BJ (cell line): ENCODE measurements at places on chromosomes 13 and 19.

GRCh38 chr19:38727868-38728660, 16.2 kb downstream of the CAPN12 start:
- no peak for DNase-seq

- DNase-seq, result no peak
These were observed 18.1 kb downstream of the TUBGCP3 start for GRCh38 chr13:112569821-112570220.

DNA sequence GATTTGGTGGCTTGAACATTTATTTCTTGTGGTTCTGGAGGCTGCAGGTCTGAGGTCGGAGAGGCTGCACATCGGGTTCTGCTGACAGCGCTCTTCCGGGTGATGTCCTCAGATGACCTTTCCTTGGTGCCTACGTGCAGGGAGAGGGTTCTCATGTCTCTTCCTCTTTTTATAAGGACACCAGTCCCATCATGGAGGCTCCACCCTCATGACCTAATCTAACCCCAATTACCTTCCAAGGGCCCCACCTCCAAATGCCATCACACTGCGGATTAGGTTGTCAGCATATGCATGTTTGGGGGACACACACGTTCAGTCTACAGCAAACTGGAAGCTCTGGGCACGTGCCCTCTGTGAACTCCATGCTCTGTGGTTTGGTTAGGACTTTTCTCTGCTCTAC, 338.6 kb downstream of the FGF9 start:
- DNase-seq, result no peak

DNA sequence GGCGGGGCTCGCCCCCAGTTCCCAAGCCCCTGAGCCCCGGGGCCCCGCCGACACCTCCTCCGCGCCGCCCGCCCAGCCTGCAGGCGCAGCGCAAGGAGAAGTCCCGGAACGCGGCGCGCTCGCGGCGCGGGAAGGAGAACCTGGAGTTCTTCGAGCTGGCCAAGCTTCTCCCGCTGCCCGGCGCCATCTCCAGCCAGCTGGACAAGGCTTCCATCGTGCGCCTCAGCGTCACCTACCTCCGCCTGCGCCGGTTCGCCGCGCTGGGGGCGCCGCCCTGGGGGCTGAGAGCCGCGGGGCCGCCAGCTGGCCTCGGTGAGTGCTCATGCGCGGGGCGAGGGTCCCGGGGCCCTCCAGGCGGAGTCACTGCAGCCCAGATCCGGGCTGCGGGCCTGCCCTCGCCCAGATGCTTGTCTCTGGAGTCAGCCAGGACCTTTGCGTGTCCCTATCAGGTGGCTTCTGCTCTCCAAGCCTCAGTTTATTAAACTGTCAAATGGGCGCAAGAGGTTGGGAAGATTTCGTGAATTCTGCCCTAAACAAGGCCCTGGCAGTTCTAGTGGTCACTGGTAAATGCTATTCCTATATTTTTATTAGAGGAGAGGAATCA, 2.0 kb downstream of the NPAS1 start:
- DNase-seq, result no peak

- no peak for DNase-seq
These were observed 491.2 kb downstream of the COG6 start for GRCh38 chr13:40146611-40147117.

DNA sequence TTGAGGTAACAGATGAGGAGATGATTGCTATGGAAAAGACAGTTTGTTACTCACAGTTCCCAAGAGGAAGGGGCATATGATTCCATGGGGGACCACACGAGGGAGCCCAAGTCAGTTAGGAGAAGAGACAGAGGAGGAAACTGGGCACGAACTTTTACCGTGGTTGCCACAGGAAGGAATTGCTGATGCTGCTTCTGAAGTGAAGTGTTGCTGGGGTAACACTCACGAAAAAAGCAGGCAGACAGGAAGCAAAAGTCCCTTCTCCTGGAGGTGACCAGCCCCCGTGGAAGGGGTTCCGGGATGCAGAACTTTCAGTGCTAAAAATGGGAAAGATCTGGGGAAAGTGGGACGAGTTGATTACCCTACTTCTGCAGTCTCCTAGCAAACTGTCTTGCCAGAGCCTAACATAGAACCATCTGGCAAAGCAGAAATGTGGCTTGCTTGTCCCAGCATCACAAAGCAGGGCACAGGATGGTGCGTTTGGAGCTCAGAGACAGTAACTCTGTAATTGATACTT, 35.4 kb upstream of the MAP3K10 start:
- DNase-seq, result no peak

DNA sequence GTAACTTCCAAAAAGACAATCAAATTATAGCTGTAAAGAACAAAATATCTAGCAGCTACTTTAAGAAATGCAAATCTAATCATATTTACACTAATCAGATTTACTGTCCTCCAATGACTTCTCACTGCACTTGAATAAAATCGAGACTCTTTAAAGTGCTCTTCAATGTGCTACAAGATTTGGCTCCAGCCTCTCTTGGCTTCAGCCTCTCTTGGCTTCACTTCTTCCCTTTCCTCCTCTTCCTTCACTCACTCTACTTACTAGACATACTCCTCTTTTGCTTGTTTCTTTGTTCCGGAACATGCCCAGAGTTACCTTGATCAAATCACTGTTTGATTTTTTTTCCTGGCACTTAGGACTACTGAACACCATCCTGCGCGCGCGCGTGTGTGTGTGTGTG, 495.4 kb downstream of the LMO7 start:
- DNase-seq, result no peak

DNA sequence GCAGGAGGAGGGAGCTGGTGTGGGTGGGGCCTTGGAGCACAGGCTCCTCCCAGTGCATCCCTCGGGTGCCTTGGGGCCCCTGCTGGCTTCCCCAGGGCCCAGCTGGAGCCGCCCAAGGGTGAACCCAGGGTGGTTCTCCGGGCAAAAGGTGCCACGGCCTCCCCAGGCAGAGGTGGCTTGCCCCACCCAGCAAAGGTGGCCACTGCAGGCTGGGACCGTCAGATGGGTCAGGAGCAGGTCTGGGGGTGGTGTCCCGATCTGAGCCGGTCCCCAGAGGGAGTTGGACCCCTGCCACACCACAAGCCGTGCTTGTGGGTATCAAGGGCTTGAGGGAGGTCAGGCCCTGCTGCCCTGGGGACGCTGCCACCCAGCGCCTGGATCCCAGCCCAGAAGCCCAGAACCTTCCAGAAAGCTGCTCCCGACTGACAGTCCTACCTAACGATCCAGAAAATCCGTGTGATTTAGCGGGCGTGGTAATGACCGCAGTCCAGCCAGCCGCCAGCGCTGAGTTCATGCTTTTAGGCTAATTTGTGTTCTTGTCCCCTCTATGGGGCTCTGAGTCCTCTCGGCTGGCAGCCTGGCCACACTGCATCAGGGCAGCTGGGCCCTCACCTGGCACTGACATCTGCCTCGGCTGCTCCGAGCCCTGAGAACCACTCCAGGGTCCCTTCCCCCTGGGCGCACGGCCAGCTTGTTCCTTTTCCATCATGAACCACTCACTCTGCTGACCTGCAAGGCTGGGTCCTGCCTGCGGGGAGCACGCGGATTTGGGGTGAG, 5.0 kb upstream of the GRIN3B start:
- no peak for DNase-seq

DNA sequence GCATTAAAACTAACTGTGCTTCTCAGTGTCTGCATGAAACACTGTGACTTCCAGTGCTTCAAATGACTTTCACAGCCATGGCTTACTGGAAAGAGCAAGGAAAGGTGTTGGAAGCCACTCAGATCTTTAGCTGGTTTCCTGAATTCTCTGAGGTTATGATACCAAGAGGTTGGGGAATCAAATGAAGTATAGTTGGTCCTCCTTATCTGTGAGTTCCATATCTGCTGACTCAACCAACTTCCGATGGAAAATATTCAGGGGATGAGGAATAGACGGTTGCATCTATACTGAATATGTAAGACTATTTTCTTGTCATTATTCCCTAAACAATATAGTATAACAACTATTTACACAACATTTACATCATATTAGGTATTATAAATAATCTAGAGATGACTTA, 32.4 kb downstream of the EPSTI1 start:
- no peak for DNase-seq

DNA sequence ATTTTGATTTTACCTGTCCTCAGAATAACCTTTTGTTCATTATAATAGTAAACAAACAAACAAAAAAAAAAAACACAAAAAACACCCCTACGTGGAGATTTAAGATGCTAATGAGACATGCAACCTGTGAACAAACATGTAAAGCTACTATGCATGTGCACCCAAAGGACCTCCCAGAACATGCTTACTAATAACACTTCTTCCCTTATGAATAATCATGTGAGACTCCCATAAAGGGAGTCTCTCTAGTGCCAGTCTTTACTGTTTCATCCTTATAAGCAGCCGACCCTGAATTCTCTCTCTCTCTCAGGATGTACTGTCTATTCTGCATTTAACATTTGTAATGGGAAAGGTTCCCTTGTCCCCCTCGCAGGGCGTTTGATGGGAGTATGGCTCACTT, 1051.1 kb downstream of the PCDH17 start:
- DNase-seq, result no peak

- no peak for DNase-seq
These were observed 55.1 kb downstream of the RASA3 start for GRCh38 chr13:114077099-114077932.

DNA sequence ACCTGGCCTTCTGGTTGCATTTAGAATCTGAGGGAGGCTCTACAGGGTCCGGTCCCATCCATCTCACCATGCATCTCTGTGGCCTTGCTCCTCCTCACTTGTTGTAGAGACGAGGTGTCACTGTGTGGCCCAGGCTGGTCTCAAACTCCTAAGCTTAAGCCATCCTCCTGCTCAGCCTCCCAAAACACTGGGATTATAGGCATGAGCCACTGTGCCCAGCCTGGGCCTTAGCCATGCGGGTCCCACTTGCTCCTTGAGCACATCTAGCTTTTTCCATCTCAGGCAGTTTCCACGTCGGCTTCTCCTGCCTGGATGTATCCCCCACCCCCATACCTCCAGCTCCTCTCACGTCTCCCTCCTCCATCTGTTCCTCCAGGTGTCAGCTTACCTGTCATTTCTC, 9.8 kb downstream of the ELSPBP1 start:
- DNase-seq, result no peak

- DNase-seq, result no peak
These were observed 26.1 kb upstream of the CYP2A7 start for GRCh38 chr19:40907968-40908735.

- DNase-seq, result no peak
These were observed 31.8 kb upstream of the PSG9 start for GRCh38 chr19:43300876-43301765.

DNA sequence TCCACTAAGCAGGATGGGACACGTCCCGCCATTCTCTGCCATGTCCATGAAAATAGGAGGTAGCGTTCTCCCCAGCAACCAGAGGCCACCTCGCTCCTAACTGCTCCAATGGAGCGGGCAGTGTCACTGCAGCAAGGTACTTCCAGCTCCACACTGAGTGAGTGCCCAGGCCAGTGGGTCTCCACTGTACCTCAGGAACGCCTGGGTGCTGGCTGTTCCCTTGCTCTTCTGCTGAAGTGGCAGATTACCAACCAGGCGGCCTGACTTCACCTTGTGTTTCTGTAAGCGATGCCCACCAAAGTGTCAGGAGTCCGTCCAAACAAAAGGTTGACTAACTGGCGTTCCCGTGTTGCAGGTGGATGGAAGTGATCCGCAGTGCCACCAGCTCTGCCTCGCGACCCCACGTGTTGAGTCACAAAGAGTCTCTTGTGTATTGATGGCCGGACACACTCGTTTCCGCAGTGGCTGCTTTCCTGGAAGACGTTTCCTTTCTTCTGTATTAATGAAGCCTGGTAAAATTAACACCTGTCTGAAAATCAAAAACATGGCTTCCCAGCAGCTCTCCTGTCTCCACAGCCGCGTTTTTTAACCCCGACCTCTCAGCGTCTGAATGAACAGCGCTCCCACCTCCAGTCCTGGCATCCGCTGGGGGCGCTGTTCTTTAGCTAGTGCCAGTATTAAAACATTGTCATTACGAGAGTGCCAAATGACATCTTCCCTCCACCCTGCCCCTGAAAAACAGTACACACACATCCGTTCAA, 128.8 kb downstream of the STK24 start:
- DNase-seq, result no peak

DNA sequence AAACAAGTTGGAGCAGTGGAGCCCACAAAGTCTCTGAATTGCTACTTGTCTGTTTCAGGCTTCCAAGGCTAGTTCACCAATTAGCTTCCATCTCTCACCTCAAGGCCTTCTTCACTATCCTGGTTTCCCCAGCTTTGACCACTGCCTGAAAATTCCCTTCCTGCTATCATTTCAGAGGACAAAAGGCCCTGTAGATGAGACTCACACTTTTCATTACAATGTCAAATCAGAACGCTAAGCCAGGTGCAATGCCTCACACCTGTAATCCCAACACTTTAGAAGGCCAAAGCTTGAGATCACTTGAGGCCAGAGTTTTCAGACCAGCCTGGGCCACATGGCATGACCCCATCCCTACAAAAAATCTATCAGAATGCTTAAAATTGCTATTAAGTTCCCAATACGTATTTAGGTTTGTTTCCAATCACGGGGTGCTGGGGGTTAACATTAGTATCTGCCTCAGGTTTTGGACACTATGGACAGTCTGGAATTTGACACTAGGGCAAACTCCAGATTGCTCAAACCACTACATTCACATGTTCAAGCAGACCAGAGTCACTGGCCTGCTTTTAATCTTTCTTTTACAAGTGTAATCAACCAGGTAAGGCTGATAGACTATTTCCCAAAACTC, 5.5 kb downstream of the TPT1 start:
- no peak for DNase-seq

- no peak for DNase-seq
These were observed 16.3 kb downstream of the SAE1 start for GRCh38 chr19:47146920-47147319.

DNA sequence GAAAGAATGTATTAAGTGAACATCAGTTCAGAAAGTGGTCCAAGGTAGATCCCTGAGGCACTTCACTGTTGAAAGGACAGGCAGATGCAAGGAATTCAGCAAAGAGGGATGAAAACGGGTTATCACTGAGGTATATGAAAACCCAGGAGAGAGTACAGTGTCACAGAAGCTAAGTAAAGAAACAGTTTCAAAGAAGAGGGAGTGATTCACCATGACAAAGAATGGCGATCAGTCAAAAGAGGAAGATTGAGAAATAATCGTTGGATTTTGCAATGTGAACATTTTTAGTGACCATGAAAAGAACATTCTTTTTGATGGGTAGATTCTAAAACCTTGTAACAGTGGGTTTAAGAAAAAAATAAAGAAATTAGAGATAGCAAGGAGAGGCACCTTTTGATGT, 99.3 kb downstream of the EPSTI1 start:
- DNase-seq, result no peak

GRCh38 chr13:113672002-113672651, 5.1 kb downstream of the GRK1 start:
- no peak for DNase-seq

DNA sequence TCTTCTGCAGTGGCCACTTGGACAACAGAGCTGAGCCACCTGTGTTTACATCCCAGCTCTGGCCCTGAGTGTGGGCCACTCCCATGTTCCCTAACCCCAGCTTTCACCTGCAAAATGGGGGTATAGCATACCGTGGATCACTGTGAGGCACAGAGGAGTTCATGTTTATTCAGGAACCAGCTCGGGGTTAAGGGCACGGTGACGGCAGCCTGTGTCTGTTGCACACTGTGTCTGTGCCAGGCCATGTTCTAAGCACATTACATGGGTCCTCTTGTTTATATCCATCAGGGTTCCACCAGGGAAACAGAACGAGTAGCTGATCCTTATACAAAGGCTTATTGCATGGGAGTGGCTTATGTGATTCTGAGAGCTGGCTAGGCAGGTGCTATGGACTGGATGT, 14.0 kb upstream of the IGLON5 start:
- no peak for DNase-seq

GRCh38 chr19:18109733-18110608, 12.4 kb downstream of the MAST3 start:
- no peak for DNase-seq
